ENCODE measurements at places on chromosomes 4 and X.

DNA sequence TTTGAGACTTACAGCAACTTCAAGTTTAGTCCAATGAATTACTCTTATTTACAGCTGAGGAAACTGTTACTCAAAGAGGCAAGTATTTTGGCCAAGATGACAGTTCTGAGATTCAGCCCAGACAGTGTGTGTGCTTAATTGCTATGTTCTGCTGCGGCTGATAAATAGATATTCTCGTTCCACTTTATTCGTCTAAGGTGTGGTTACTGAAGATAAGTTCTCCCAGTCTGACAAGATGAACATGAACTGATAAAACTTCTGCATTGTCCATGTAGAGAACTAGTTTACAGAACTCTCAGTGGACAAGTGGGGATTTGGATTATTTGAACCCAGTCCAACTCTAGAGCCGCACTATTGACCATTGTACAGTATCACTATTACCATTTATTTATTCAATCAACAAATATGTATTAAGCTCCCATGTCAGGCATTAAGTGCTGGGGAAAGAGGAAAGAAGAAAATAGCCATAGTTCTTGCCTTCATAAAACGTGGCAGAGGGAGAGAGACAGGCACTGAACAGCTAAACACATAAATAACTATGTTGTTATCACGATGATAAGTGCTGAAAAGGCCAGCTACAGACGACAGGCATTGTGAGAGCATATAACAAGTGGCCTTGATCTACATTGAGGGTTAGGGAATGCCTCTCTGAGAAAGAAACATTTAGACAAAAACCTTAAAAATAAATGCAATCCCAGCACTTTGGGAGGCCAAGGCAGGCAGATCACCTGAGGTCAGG is 4.0 kb upstream of the DHX15 start:
- DNase-seq, result no peak

DNA sequence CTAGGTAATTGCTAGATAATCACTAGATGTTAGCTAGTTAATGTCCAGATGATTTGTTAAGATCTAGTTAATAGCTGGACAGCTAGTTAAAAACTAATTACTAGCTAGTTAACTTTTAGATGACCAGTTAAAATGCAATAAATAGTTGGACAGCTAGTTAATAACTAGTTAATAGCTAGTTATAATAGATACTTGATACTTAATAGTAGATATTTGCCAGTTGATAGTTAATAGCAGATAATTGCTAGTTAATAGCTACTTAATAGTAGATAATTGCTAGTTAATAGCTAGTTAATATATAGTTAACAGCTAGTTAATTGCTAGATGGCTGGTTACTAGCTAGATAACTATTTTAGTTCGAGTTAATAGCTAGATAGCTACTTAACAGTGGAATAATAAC is 631.4 kb upstream of the CT83 start:
- no peak for DNase-seq

- no peak for DNase-seq
Measured at GRCh38 chrX:148354916-148355315, 145.5 kb upstream of the AFF2 start.

GRCh38 chr4:3440011-3440410 is 1.8 kb upstream of the HGFAC start:
- DNase-seq, result no peak

GRCh38 chr4:147361726-147362125 is 119.2 kb upstream of the EDNRA start:
- no peak for DNase-seq

DNA sequence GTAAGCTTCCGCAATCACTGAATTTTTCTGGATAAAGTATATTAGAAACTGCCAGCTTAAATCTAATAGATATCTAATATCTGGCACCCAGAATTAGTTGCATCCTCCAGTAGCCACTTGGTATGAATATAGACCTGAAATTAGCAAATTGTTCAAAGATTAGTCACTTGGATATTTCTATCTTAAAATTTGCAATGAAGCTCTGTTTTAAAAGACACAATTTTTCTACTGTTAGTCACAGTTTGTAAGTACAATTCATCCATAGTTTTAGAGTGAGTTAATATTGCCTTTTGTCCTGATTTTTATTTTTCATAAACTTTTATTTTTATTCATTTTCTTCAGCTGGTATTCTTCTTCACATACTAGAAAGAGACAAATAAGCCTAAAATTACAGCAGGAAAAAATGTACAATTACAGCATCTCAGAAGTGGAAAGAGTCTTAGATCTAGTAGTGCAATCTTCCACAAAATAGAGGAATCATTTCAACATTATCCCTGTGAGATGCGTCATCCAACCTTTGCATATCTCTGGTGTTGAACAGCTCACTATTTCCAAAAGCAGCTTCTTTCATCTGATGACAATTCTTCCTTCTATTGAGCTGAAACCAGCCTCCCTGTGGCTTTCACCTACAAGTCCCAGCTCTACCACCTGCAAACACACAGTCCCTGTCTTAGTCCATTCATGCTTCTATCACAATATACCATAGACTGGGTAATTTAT is 190.0 kb upstream of the AR start:
- DNase-seq, result no peak

DNA sequence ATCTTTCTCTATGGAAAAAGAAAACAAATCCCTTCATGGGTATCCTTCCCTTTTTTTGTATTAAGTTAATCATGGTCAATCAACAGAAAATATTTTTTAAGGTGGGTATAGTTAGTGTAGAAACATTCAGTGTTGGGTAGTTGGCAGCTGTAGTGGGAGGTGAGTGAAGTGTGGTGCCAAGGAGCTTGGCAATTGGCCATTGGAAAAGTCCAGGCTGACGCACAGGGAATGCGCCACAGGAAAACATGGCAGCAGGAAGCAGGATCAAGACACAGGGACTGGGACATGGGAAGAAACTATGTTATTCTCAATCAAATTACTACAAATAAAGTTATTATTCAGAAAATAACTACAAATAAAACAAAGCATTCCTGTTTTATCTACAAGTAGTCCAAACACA is 20.0 kb downstream of the PALLD start:
- no peak for DNase-seq

DNA sequence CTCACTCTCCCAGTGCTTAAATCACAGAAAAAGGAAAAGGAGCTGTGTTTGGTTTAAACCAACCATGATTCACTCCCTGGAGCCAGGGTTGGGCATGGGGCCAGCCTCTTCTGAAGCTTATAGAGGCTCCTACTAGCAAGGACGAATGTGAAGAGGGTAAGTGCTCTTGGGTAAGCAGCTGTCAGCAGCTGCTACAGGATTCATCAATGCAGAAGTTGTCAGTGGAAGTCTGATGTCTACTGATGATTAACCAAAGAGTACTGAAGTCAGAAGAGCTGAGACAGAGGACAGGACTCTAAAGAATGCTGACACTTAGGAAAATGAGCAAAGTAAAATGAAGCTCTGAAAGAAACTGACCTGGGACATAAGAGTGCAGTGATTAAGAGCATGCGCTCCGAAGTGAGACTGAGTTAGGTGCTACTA is 32.7 kb upstream of the JADE1 start:
- DNase-seq, result no peak

- no peak for DNase-seq
Measured at GRCh38 chr4:105455998-105456397, 17.9 kb downstream of the PPA2 start.

- no peak for DNase-seq
Measured at GRCh38 chrX:53717205-53717604, 30.7 kb upstream of the HUWE1 start.

- DNase-seq, result no peak
Measured at GRCh38 chr4:66590488-66591215, 920.4 kb upstream of the EPHA5 start.

GRCh38 chr4:67531379-67531962 is 13.8 kb downstream of the CENPC start:
- DNase-seq, result no peak

DNA sequence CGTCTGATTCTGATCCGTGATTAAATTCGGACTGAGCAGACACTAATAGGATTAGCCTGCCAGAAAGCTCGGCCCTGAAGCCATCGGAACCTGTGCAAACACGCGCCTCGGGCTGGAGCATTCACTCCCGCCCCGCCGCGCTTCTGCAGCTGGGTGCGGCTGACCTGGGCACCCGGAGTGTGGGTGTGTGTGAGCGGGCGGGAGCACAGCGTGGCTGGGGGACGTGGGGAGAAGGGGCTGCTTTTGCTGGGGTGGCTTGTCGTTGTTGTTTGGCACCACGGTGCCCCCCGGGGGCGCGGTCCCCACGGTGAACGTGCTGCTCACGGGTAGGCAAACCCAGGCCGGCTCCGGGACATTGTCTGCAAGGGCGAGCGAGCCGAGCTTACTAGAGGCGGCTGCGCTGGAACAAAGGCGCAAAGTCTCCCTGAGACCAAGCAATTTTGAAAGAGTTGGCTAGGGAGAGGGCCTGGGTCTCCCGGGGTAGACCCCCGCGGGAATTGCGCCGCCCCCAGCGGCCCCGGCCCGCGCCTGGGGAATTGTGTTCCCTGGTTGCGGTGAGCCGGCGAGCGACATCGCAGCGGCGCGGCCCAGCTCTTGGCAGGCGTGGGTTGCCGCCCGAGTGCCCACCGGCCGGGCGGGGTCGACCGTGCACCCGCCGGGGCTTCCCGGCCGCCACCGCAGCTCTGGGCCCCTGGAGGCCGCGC is 1.4 kb downstream of the MAMLD1 start:
- no peak for DNase-seq

GRCh38 chr4:128242601-128243000 is 45.0 kb downstream of the PGRMC2 start:
- DNase-seq, result no peak

DNA sequence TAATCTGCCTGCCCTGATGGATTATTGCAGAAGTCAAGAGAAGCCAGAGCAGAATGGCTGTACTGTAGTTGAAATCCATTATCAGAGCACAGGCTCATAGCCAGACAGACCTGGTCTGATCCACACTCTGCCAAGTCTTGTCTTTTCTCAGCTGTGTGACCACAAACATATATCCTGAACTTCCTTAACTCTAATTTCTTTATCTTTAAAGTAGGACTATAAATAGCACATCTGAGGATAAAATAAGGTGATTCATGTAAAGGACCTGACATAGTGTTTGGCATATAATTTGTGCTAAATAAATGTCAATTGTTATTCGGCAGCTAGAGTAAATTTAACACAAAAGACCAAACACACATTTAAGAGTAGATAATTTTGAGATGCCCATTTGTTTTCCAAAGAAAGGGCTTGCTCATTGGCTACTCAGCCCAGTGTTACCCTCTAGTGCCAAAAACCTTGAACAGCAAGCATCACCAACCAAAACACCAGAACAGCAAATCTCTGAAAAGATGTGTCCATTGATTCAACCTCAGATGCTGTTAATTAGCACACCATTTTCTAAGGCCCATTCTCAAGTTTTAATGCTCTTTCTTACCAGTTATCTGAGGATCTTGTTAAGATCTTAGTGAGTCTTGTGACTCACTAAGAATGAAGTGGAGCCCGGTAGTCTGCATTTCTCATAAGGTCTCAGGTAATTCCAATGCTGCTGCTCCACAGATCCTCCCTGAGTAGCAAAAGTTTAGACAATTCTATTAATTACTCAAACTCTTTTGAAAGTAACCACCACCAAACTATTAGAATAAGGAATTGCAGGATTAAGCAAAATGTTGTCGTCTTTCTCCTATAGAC is 108.8 kb downstream of the HHIP start:
- DNase-seq, result no peak

DNA sequence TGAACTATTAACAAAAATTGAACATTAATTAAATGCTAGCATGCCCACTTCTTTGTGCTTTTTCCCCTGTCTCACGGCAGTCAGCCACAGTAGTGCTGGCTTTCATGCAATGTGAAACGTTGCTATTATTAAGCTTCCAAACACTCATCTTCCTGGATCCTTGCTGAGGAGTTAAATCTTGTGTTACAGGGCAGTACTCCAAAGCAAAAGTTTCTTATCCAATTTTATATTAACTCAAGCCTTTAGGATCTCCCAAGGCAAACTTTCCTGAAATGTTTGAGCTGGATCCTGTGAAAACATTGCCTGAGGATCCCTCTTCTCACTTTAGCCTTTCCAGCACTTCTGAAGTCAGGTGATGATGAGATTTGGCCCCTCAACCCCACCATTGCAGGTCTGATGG is 1454.8 kb downstream of the FSTL5 start:
- no peak for DNase-seq

DNA sequence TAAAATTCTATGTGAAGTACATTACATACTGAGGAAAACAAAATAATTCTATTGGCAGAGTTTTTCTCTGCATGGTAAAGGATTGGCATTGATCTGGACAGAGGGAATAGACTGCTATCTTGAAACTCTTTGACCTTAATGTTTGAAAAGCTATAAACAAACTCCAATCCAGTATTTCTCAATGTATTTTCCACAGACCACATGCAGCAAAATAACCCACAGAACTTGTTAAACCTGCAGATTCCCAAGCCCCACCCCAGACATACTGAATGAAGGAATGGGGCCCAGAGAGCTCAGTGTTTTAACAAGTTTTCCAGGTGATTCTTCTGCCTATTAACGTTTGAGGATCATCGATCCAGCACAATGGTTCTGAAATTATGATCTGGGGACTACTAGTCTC is 15.7 kb downstream of the RNF128 start:
- no peak for DNase-seq

DNA sequence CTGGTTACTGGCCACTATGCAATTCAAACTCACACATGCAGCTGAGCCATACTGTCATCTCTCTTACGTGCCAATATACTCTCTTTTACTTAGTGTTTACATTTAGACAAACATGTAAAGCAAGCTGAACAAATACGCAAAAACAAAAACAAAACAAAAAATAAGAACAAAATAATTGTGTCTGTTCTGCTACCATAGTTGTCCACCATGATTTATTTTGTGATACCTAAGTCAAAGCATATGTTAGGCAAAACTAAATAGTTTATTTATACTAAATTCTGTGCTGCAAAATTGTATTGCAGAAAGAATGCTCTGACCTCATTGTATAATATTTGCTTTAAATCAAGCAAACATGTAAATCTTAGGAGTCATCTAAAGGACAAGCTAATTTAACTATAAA is 943.2 kb upstream of the AGA start:
- no peak for DNase-seq

DNA sequence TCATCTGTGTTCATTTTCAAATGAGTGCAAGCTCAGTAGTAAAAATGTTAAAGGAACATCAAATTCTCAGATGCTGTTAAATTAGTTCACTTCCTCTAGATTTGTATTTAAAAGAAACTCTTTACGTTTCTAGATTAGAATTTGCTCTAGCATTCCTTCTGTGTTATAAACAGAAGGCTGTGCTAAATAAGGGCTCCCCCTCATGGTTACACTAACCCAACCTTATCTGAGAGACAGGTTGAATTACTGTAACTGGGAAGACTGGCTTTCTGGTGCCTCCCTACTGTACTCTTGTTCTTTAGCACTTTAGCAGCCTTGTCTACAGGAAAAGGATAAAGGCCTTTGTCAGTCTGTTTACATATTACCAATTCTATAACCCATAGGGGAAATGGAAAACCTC is 56.8 kb downstream of the RXFP1 start:
- no peak for DNase-seq

- DNase-seq, result no peak
Measured at GRCh38 chrX:138692591-138692990, 18.9 kb downstream of the FGF13 start.

GRCh38 chr4:152947311-152947710 is 11.2 kb downstream of the FHDC1 start:
- DNase-seq, result no peak

GRCh38 chr4:7803992-7804755 is 135.5 kb downstream of the AFAP1 start:
- peak; percentile 57 for DNase-seq
